ENCODE measurements at places on chromosomes 5 and 9.
A peak's percentile ranks its signal among the peaks of the same experiment; 100 is the strongest.

DNA sequence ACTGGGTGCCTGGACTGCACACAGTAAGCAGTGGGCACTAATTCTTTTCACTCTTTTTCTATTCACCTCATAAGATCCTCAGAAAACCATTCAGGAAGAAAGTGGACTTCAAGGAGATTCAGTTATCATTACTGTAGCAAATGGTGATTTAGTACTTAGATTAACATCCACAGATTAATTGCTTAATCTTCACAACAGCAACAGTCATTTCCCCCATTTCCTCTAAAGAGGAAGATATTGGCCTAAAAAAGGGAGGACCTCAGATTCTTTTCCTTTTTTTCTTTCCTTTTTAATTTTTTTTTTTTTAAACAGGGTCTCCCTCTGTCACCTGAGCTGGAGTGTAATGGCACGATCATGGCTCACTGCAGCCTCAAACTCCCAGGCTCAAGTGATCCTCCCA, 64.4 kb downstream of the AUH start:
- no peak overlapping the region for H3K27ac ChIP-seq
- no peaks in the 10 kb centered on the region for H3K4me1 ChIP-seq
- no peak for DNase-seq

GRCh38 chr9:88342246-88342645, 46.0 kb upstream of the SPIN1 start:
- no peaks in the 10 kb centered on the region for H3K27me3 ChIP-seq
- H3K36me3 ChIP-seq, result no peaks in the 10 kb centered on the region
- no peak for DNase-seq
- H3K4me1 ChIP-seq, result no peaks in the 10 kb centered on the region
- no peak overlapping the region for H3K4me3 ChIP-seq

DNA sequence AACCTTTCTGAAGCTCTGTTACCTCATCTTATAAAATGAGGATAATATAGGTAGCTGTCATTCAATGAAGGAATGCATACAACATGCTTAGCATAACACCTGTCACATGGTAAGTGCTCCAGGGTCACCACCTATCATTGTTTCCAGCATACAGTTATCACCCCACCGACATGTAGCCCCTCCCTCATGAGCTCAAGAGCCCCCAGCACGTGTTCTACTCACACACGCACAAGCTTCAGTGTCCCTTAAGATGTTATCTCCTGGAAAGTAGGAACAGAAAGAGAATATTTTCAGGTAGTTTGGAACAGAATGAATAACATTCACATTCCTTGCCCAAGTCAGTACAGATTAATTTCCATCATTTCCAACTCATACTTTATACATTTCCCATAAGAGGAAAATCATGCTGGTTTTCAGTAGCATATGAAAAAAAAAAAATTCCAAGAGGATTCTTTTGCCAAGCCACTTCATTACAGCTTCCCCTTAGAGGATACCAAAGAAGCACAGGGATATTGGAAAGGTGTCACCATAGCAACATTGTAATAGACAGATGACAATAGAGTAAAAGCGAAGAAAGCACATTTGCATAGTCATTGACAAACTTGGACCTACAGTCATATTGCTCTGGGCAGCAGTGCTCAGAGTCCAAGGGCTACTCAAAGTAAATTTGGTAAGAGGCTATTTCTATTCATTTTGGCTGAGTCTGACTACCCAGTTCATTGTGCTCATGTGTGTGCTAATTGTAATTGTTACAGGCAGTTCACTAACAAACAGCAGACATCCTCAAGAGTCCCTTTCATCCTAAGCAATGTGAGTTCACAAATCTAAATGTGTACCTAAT, 1.5 kb upstream of the MOB3B start:
- no peak overlapping the region for H3K4me3 ChIP-seq
- H3K36me3 ChIP-seq, result no peaks in the 10 kb centered on the region
- peaks cover 10% of the 10 kb centered on the region for H3K27me3 ChIP-seq
- H3K4me1 ChIP-seq, result no peaks in the 10 kb centered on the region

DNA sequence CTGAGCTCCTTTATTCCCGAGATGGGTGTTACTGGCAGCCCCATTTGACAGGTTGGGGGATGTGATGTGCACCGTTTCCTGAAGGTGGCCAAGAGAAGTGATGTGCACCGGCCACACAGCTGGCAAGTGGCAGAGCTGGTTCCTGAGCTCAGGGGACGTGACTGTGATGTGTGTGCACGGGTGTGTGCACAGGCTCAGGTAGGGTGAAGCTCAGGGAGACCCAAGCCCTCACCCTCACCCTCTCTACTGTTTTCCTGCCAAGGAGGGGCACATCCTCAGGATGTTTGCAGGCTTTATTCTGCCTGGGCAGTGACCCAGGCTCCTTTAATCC, 56.6 kb downstream of the WWC1 start:
- H3K27me3 ChIP-seq, result peaks cover 8% of the 10 kb centered on the region
- no peaks in the 10 kb centered on the region for H3K36me3 ChIP-seq
- H3K4me3 ChIP-seq, result no peak overlapping the region
- DNase-seq, result no peak
- no peak overlapping the region for H3K27ac ChIP-seq
- no peaks in the 10 kb centered on the region for H3K4me1 ChIP-seq

DNA sequence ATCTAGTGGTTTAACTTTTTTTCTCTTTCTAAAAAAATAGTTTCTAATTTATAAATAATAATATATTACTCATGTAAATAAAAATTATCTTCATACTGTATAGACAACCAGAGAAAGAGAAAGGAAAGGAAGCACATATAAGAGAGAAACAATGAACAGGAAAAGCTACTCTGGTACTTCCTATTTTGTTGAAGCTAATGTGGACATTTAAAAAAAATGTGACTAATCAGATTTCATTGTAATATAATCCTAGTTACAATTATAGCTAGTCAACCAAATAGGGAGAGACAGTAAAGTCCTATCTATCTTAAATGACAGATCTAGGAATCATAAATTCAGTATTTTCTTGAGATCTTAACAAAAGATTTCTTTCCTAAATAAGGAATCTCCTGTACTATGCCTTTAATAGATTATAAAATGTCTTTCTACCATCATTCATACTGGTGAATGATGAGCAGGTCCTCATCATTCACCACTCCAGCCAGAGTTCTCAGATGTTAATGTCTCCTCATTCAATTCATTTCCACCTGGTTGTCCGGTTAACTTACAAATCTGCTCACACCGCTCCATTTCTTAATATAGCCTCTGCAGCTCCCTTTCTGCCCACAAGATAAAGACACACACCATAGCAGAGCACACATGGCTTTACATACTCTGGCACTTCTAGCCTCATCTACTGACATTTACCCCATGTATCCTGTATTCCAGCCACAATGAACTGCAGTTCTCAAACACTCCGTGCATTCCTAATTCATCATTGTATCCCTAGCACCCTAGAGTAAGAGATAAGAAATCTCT, 30.9 kb downstream of the ZFR start:
- H3K36me3 ChIP-seq, result peaks cover 48% of the 10 kb centered on the region
- H3K27ac ChIP-seq, result peak overlapping the region; percentile 42
- peak; percentile 17 for DNase-seq
- H3K4me3 ChIP-seq, result no peak overlapping the region
- H3K4me1 ChIP-seq, result peaks cover 3% of the 10 kb centered on the region

DNA sequence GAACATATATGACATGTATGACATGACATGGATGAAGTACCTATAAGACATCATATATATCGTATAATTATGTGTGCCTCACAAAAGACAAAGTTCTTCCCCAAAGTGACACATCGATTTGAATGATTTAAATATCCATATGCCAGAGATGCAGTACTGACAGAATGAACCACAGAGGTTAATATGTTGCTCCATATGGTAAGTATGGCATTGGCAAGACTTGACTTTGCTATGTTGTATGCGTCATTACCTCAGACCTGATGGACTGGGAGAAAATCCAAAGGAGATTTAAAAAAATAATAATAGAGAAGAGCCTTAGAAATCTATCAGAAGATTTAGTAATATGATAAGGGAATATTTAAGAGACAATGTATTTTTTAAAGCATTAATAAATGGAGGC, 263.2 kb downstream of the PJA2 start:
- H3K4me3 ChIP-seq, result no peak overlapping the region
- no peaks in the 10 kb centered on the region for H3K36me3 ChIP-seq
- H3K27ac ChIP-seq, result no peak overlapping the region
- peaks cover 4% of the 10 kb centered on the region for H3K4me1 ChIP-seq
- no peak for DNase-seq

DNA sequence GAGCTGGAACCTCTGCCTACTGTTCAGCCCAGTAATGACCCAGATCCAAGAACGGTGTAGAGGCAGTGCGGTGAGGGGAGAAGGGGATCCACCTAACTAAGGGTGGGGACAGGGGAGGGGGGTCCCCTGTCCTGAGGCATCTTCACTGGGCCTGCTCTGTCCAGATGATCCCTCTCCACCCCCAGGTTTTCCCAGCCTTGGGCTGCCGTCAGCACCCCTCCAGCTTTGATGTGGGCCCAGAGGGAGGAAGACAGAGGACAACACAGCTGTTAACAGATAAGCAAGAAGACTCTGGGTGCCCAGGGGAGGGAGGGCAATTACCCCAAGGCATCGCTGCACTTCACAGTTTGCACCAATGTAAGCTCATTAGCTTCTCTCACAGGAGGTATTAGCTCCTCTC, 19.3 kb downstream of the BICD2 start:
- no peak overlapping the region for H3K27ac ChIP-seq
- no peak overlapping the region for H3K4me3 ChIP-seq
- no peaks in the 10 kb centered on the region for H3K36me3 ChIP-seq
- no peaks in the 10 kb centered on the region for H3K27me3 ChIP-seq
- H3K4me1 ChIP-seq, result peaks cover 14% of the 10 kb centered on the region
- no peak for DNase-seq

DNA sequence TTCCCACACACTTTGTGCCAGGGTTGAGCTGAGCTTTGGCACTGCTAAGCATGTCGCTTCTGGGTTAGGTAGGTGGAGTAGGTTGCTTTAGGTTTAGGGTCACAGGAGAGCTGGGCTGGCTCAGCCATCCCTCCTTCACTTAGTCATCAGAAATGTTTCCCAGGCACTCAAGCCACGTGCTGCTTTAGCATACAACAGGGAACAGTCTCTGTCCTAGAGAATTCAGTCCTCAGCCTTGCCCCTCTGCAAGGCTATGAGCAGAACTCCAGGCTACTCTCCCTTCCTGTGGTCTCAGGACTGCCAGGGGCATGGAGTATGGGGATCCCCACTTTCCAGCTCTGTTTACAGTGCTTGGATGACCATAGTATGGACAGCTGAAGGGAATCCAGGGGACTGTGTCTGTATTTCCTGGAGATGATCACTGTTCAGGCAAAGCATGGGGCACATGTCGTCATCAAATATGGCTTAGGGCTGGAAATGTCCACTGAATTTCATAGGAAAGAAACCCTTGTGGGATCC, 7.5 kb upstream of the ANKRD33B start:
- DNase-seq, result peak; percentile 52
- H3K36me3 ChIP-seq, result no peaks in the 10 kb centered on the region
- H3K27me3 ChIP-seq, result no peaks in the 10 kb centered on the region
- no peak overlapping the region for H3K4me3 ChIP-seq

DNA sequence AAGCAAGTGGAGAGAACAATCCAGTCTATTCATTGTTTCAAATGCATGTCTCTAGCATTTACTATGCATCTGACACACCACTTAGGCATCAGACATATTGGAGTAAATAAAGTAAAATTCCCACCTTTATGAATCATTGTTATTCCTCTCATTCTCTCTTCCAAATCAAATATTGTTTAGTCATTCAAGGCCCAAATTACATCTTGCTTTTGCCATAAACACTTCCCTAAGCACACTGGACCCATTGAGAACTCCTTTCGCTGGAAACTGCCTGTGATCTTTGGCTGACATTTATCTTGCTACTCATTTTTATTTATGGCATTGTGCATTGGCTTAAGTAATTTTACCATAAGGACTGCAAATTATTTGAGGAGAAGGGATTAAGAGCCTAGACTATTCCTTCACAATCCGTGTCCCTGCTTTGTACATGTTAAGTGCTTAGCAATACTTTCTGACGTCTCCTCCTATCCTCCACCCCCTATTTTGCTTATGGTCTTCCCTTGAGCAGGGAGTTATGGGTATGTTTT, 7.4 kb downstream of the C5orf46 start:
- H3K4me1 ChIP-seq, result no peaks in the 10 kb centered on the region
- no peaks in the 10 kb centered on the region for H3K36me3 ChIP-seq
- no peak overlapping the region for H3K4me3 ChIP-seq

DNA sequence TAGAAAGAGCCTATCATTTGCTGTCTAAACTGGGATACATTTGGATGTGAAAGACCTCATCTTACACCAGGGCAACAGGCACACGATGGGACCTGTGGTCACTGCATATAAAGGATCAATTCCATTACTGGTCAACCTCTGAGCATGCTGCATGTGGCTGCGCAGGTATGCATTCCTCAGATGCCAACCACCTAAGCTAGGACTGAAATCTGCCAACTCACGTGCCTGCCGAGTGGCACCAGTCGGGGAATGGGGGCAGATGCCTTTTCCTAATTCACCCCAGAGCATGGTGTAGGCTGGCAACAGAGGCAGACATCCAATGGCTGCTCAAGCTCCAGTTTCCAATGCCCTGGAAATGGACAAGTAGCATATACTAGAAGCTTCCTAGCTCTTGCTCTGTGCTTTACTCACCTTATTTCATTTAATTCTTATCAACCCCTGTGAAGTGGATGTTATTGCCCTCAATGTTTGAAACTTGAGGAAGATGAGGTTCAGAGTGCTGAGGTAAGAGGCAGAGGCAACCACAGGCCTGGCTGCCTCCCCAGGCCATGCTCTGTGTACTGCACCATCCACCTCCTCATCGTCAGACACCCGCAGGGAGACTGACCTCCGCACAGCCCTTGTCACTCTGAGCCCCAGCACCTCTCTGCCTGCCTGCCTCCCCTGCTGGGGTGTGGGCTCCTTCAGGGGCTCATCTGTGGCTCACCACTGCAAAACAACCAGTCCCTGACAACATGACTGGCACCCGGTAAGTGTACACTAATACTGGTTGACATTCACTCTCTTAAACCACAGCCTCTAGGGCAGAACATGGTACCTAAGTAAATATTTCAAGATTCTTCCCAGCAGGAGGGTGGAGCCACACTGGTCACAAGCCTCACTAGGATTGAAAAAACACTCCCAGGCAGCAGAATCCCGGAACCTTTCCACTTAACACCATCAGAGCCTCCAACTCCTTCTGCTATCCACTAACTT, 228.5 kb downstream of the CRB2 start:
- H3K4me3 ChIP-seq, result no peak overlapping the region
- H3K27me3 ChIP-seq, result no peaks in the 10 kb centered on the region
- no peaks in the 10 kb centered on the region for H3K4me1 ChIP-seq
- no peak for DNase-seq
- no peaks in the 10 kb centered on the region for H3K36me3 ChIP-seq
- no peak overlapping the region for H3K27ac ChIP-seq

GRCh38 chr5:173757403-173758209, 130.5 kb upstream of the CPEB4 start:
- no peak overlapping the region for H3K4me3 ChIP-seq
- no peaks in the 10 kb centered on the region for H3K36me3 ChIP-seq
- no peaks in the 10 kb centered on the region for H3K27me3 ChIP-seq

Data from cardiac muscle cell (in vitro differentiated cells and primary cell).